ENCODE measurements at places on chromosomes 1 and 21. TPM values are rescaled to one million over a fixed set of nuclear protein-coding genes. Genes with fewer than 3 reads are reported as not detected.

The OR2T35 gene
- total RNA-seq: not detected

The SMIM34 gene
- not detected for total RNA-seq

The OR14K1 gene
- not detected for total RNA-seq

The LAD1 gene
- not detected for total RNA-seq

The ZZZ3 gene
- total RNA-seq: 117 TPM

The PTAFR gene
- not detected for total RNA-seq

The OR2T11 gene
- not detected for total RNA-seq

The PTGS2 gene
- total RNA-seq: 69.3 TPM

The TMEM201 gene
- total RNA-seq: 5.7 TPM

The CYP4X1 gene
- not detected for total RNA-seq

DNA sequence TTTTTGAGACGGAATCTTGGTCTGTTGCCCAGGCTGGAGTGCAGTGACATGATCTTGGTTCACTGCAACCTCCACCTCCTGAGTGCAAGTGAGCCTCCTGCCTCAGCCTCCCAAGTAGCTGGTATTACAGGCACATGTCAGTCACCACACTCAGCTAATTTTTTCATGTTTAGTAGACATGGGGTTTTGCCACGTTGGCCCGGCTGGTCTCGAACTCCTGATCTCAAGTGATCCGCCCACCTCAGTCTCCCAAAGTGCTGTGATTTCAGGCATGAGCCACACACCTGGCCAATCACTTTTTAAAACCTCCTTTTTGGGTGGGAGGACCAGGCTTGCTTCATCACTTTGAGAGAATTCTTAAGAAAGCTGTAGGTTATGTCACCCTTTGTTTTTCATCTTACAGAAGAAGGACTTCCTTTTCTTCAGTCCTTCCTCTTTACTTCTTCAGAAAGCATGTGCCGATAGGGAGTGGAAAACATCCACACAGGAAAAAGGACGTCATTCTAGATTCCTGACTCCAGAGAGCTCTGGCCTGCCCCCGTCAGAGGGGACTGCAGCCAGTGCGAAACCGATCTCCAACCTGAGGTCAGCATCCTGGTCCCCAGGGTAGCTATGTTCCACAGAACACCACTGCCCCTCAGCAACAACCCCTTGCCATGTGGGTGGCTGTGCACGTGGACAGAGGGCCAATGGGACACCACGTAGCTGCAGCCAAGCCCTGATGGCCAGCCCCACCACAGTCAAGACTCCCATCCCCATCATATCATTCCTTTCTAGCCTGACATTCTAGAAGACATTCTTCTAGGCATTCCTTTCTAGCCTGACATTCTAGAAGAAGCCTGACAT lies 21.9 kb downstream of the NCF2 start:
- no peaks in the 10 kb centered on the region for H3K27me3 ChIP-seq
- peaks cover 12% of the 10 kb centered on the region for H3K4me1 ChIP-seq
- H3K4me3 ChIP-seq: no peak overlapping the region
- no peak for DNase-seq
- H3K27ac ChIP-seq: no peak overlapping the region

- peaks cover 20% of the 10 kb centered on the region for H3K4me1 ChIP-seq
- peak overlapping the region; percentile 90 for H3K27ac ChIP-seq
- H3K27me3 ChIP-seq: no peaks in the 10 kb centered on the region
- H3K36me3 ChIP-seq: peaks cover 9% of the 10 kb centered on the region
- no peak for DNase-seq
Measured at GRCh38 chr1:29195881-29196291, 14.2 kb upstream of the SRSF4 start.

DNA sequence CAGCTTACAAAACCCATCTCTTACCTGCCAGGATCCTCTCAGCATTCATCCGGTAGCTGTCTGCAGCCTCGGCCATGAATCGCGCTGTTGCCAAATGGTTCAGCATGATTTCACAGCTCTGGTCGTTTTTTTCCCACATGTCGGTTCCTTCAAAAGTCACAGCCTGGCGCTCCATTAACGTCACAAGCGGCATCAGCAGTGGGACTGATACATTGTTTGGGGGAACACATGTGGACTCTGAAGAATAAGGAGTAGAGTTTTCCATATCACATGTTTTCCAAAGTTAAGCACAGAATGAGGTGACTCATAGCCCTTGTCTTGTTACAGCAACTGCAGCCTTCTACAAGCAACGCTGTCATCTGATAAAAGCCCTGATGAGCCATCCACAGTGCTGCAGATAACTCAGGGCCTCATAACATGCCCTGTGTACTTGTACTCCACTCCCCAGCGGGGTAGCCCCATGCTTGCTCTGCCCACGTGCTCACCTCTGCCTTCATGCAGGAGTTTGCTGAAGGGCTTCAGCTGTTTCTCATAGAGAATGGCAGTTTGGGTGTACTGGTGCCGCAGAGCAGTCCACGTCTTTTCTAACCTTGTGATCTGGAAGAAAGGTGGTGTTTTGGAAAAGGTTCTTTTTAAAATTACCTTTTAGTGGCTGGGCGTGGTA lies 114.2 kb downstream of the BCAR3 start:
- peaks cover 27% of the 10 kb centered on the region for H3K4me1 ChIP-seq
- H3K36me3 ChIP-seq: peaks cover 74% of the 10 kb centered on the region
- DNase-seq: peak; percentile 95
- no peak overlapping the region for H3K4me3 ChIP-seq

- peaks cover 37% of the 10 kb centered on the region for H3K4me1 ChIP-seq
- no peak overlapping the region for H3K27ac ChIP-seq
- DNase-seq: peak; percentile 22
- no peak overlapping the region for H3K4me3 ChIP-seq
- peaks cover 6% of the 10 kb centered on the region for H3K36me3 ChIP-seq
Measured at GRCh38 chr21:15839601-15840000, 109.8 kb downstream of the USP25 start.

- no peaks in the 10 kb centered on the region for H3K36me3 ChIP-seq
- no peaks in the 10 kb centered on the region for H3K4me1 ChIP-seq
- DNase-seq: no peak
- peaks cover 96% of the 10 kb centered on the region for H3K27me3 ChIP-seq
- H3K4me3 ChIP-seq: no peak overlapping the region
Measured at GRCh38 chr1:180235502-180236239, 5.6 kb downstream of the LHX4 start.

- H3K27ac ChIP-seq: no peak overlapping the region
- H3K4me1 ChIP-seq: no peaks in the 10 kb centered on the region
- H3K36me3 ChIP-seq: no peaks in the 10 kb centered on the region
Measured at GRCh38 chr21:41834926-41835663, 44.0 kb downstream of the PRDM15 start.

- no peaks in the 10 kb centered on the region for H3K4me1 ChIP-seq
- H3K27me3 ChIP-seq: no peaks in the 10 kb centered on the region
- no peaks in the 10 kb centered on the region for H3K36me3 ChIP-seq
- H3K4me3 ChIP-seq: no peak overlapping the region
- no peak overlapping the region for H3K27ac ChIP-seq
Measured at GRCh38 chr1:227744668-227745067, 9.4 kb downstream of the SNAP47 start.

GRCh38 chr1:4954392-4954791 lies 300.0 kb downstream of the AJAP1 start:
- H3K27ac ChIP-seq: no peak overlapping the region
- H3K4me1 ChIP-seq: no peaks in the 10 kb centered on the region
- H3K4me3 ChIP-seq: no peak overlapping the region
- no peaks in the 10 kb centered on the region for H3K27me3 ChIP-seq

DNA sequence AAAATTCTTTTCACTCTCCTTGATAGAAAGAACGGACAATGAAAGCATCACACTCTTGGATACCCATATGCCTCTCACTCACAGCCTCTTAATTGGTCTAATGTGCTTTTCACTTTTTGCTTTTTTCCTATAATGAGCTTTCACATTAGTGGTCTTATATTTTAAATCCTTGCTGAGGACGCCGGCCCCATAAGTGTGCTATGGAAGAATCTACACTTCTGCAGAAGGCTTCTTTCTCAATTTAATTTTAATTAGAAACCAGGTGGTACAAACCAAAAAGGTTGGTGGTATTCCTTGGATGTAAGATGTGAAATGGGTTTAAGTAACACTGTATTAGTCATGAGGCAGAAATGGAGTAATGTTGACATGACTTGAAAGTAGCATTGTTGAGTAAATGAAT lies 190.6 kb upstream of the NFIA start:
- no peak overlapping the region for H3K27ac ChIP-seq
- no peak for DNase-seq
- no peak overlapping the region for H3K4me3 ChIP-seq
- H3K27me3 ChIP-seq: no peaks in the 10 kb centered on the region
- no peaks in the 10 kb centered on the region for H3K4me1 ChIP-seq

DNA sequence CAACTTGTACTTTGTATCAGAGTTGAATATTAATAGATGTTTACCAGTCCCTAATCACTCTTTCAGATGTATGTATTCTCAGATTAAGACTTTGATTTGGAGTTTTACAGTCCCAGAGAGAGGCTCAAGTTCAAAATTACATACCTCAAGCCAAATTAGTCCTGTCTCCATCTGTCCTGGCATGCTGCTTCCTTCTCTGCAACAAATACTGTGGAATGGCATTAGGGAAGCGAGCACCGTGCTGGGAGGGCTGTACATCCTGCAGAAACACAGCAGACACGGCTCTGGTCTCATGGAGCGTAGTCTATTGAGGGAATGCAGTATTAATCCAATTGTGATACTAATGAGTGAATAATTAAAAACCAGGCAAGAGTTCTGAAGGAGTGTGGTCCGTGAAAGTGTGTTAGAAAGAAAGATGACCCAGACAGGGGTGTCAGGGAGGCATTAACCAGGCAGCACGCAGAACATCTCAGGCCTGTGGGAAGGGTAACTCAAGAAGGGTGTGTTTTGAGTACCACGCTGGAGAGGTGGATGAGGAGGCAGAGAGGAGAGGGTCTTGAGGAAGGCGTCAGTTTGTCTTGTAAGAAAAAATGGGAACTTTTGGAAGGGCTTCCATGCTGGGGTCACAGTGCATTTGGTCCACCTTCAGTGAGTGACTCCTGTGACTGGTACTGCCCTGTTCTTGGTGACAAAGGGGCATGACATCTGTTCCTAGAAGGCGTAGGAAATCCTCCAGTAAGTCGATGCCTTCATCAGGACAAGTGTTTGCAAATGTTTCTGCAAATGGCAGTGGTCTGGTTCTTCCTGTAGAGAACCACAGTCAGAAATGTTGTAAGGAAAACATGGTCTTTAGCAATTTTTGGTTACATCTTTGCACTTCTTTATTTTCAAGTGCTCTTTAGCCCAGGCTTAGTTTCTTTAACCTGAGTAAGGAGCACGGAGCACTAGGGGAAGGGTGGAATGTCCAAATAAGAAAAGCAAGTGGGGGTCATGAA lies 1.6 kb downstream of the RAB4A start:
- peak overlapping the region; percentile 89 for H3K4me3 ChIP-seq
- peaks cover 9% of the 10 kb centered on the region for H3K4me1 ChIP-seq
- H3K27me3 ChIP-seq: no peaks in the 10 kb centered on the region
- peak; percentile 39 for DNase-seq

DNA sequence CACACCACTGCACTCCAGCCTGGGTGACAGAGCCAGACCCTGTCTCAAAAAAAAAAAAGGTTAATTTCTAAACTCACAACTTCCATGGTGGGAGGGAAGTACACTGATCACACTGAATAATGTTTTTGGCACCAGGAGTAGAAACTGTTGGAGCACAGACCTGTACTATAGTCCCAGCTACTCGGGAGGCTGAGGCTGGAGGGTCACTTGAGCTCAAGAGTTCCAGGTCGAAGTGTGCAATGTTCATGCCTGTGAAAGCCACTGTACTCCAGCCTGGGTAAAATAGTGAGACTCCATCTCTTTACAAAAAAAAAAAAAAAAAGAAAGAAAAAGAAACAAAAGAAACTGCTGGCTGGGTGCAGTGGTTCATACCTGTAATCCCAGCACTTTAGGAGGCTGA lies 35.3 kb downstream of the TMEM50B start:
- no peak overlapping the region for H3K27ac ChIP-seq
- H3K4me3 ChIP-seq: no peak overlapping the region
- DNase-seq: no peak
- H3K27me3 ChIP-seq: no peaks in the 10 kb centered on the region
- no peaks in the 10 kb centered on the region for H3K36me3 ChIP-seq

GRCh38 chr1:67194209-67194863 lies 28.1 kb downstream of the IL23R start:
- no peaks in the 10 kb centered on the region for H3K4me1 ChIP-seq
- no peaks in the 10 kb centered on the region for H3K36me3 ChIP-seq
- H3K27ac ChIP-seq: no peak overlapping the region
- H3K27me3 ChIP-seq: peaks cover 10% of the 10 kb centered on the region
- no peak overlapping the region for H3K4me3 ChIP-seq

DNA sequence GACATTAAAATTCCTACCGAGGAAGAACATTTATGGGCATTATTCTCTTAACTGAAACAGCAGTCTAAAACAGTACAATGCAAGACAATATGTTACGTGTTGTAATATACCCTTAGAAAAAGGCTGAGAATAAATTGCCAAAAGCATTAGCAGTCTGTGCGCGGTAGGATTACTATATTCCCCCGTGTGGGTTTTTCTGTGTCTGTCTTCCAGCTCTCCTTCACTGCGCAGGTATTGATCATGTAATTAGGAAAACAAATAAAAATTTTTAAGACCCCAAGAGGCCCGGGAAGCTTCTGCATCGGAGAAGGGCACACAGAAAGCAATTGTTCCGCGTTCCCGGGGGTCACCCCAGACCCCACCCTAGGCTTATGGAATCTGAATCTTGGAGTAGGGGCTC lies 68.8 kb downstream of the FBXO2 start:
- H3K4me3 ChIP-seq: no peak overlapping the region
- no peaks in the 10 kb centered on the region for H3K4me1 ChIP-seq
- H3K27ac ChIP-seq: no peak overlapping the region
- no peaks in the 10 kb centered on the region for H3K36me3 ChIP-seq
- DNase-seq: no peak

DNA sequence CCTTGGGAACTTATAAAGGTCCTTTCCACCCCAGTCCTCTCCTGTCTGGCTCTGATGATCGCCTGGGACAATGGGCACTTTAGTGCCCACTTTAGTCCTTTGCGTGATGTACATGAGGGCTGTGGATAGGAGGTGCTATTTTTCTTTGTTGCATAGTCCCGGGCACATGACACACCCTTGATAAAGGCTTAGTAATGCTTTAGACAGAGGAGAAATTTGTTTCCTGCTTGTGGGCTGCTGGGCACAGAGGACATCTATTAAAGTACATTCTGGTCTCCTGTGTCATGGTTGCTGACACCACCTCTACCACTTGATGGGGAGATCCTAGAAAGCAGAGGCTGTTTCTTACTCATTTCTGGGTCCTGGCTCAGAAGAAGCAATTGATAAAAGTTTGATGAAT lies 5.4 kb upstream of the KNCN start:
- no peaks in the 10 kb centered on the region for H3K36me3 ChIP-seq
- no peak overlapping the region for H3K4me3 ChIP-seq
- H3K27me3 ChIP-seq: peaks cover 5% of the 10 kb centered on the region

Measured in GM23248 (cell line).